T-cell (primary cell): ENCODE measurements at places on chromosomes 4 and X.

DNA sequence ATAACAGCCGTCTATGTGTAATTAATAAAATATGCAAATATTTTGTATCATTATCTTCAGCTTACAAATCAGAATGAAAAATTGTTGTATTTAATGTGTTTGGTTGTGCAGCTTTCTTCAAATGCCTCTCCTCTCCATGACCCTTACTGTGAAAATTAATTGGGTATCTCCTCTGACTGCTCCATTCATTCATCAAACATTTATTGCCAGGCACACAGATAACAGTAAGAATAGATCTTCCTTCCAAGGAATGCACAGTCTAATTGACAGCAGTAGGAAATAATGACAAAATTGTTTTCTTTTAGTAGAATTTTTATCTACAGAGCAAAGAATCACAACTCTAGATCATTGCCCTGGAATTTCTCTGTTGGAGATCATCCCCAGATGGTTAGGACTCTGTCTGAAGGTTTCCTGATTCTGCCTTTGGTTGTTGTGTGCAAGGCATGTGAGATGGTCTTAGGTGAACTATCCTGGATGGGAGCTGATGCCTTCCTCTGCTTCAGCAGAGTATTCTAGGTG lies 395.0 kb upstream of the FAT1 start:
- DNase-seq = no peak

DNA sequence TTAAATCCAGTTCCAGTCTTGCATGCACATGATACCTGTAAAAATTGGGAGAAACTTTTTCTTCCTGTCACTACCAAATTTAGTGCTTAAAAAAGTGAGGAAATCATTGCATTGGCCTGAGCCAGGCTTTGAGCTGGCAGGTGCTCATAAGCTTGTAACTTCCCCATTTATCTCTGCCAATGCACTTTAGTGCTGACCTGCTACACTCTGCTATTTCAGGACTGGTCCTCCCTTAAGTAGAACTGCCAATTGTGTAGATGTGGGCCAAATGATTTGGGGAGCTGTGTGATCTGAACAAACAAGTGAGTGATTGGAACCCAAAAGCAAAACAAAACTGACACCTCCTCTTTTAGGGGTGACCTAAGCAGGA lies 51.8 kb downstream of the ZNF827 start:
- DNase-seq = no peak

- no peak for DNase-seq
Measured at GRCh38 chr4:6262847-6263487, 6.7 kb upstream of the WFS1 start.

DNA sequence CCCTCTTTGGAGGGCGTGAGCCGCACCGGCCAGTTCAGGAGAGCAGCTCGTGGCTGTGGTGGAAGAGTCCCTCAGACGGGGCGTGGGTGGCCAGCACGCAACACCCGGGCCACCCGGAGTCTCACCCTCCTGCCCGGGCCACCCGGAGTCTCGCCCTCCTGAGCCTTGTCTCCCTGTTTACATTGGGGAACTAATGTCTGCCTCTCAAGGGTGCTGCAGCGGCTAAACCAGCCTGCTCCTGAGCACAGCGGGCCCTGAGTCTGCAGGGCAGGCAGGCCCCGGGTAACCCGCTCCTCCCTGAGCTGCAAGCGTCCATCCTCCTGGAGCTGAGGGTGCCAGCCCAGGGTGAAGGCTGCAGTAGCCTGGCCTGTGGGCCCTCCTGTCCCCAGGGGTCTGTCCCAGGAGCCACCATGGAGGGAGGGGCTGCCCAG lies 3.0 kb downstream of the PDE6B start:
- DNase-seq = no peak

GRCh38 chrX:40076750-40077575 lies 20.8 kb downstream of the BCOR start:
- no peak for DNase-seq

GRCh38 chr4:78772526-78773091 lies 3.5 kb upstream of the BMP2K start:
- DNase-seq = no peak

GRCh38 chrX:64394059-64394873 lies 986 bp downstream of the MTMR8 start:
- no peak for DNase-seq

DNA sequence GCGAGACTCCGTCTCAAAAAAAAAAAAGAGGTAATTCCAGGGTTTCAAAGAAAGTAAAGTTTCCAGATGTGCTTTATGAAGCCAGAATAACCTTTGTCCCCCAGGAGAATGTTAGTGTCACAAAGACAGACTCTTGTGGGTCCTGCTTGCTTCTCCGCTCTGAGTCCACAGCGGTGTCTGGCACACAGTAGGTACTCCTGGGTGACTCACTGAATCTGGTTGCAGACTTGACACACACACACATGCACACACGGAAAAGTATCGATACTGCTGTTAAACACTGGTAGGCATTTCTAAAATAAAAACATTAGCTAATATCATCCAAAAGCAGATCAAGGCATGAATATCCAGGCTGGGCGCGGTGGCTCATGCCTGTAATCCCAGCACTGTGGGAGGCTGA lies 22.9 kb downstream of the TMEM187 start:
- DNase-seq = no peak

GRCh38 chrX:27675493-27675892 lies 85.3 kb downstream of the DCAF8L2 start:
- no peak for DNase-seq

GRCh38 chr4:102554482-102554881 lies 53.3 kb downstream of the NFKB1 start:
- DNase-seq = no peak

- DNase-seq = no peak
Measured at GRCh38 chr4:152020073-152020472, 259.3 kb upstream of the GATB start.
